Activated naive CD8-positive, alpha-beta T cell treated with anti-CD3 and anti-CD28 coated beads for 36 hours (primary cell): ENCODE measurements at places on chromosomes 6 and 20.

DNA sequence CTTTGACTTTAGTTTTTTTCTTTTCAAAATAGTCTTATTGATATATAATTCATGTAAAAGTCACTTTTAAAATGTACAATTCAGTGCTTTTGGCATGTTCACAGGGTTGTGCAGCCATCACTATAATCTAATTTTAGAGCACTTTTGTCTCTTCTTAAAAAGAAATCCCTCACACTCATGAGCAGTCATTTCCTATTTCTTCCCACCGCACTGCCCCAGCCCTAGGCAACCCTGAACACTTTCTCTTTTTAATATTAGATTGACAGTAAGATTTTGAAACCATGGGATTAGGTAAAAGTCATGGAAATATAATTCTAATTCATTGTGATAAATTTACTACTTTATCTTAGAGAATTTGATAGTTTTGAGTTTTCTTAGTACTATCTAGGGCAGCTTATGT lies 309.4 kb downstream of the UTRN start:
- DNase-seq = no peak

DNA sequence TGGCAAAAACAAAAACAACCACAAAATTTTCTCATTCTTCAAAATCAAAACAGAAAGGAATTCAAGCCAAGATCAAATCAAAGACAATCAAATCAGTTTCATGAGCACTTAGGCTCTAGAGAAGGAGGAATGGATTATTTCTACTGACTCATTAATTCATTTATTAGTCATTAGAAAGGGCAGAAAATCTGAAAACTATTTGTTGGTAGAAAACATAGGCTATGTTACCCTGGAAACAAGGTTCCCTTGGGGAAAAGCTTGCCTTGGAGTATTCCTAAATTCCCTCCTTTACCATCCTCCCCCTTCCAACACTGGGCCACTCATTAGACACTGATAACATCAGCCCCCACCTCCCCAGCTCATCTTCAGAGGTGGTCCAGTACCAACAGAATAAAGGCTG lies 17.5 kb downstream of the KIF16B start:
- DNase-seq = no peak

GRCh38 chr20:36173451-36173933 lies 19.0 kb downstream of the EPB41L1 start:
- peak; percentile 7 for DNase-seq

DNA sequence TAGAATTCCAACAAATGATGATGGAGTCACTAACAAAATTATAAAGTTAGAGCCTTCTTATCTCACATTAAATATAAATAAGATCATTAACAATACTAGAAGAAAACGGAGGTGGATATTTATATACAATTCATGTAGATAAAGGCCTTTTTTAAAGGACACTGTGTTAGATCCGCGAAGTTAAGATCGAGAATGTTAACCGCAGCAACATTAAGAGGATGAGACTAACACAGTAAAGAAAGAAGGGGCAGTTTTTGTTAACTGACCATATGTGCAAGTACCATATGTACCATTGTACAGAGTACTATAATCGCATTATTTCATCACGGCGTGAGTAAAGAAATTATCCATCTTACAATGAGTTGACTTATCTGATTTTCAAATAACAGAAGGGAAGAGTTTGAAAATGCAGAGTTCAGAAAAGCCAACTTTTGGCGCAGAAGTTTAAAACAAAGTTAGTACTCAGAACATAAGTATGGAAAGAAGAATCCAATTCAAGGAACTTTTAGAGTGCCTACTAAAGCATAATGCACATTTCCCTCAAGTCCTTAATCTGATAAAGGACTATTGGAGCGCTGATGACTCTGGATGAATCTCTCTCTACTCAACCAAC lies 1.4 kb downstream of the FBXL4 start:
- no peak for DNase-seq

GRCh38 chr20:10741060-10741459 lies 67.3 kb upstream of the JAG1 start:
- no peak for DNase-seq

DNA sequence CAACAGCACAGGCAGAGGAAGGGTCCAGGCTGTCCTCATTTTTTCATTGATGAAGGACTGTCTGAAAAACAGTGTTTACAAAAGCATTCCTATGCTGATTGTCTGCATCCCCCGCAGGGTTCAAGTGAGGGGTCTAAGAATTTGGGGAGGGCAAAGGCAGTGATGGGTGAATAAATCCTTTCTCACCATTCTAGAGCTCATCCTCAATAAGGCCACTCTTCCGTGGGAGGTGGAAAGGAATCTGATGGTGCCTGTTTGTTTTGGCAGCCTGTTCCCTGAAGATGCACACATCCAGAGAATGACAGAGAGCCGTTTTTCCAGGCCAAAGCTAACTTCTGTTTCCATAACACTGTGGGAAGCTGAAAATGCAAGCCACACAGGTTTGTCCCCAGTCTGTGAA lies 164.5 kb downstream of the MOXD1 start:
- DNase-seq = no peak

DNA sequence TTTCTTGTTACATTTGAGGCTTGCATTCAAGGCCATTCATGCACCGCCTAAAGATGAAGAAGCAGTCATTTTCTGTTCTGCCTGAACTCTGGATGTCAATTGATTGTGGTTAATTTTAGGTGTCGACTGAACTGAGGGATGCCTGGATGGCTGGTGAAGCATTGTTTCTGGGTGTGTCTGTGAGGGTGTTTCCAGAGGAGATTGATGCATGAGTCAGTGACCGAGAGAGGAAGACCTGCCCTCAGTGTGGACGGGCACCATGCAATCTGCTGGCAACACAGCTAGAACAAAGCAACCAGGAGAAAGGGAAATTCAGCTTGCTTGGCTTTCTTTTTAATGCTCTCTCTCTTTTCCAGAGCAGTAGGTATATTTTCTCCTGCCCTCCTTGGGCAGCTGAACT lies 164.1 kb upstream of the ECI2 start:
- no peak for DNase-seq

DNA sequence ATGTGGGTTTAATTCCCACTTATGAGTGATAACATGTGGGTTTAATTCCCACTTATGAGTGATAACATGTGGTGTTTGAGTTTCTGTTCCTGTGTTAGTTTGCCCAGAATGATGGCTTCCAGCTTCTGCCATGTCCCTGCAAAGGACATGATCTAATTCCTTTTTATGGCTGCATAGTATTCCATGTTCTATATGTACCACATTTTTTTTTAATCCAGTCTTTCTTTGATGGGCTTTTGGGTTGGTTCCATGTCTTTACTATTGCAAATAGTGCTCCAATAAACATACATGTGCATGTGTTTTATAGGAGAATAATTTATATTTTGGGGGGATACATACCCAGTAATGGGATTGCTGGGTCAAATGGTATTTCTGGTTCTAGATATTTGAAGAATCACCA lies 317.8 kb downstream of the MMUT start:
- DNase-seq = no peak

GRCh38 chr6:40640599-40641227 lies 53.5 kb upstream of the LRFN2 start:
- no peak for DNase-seq

DNA sequence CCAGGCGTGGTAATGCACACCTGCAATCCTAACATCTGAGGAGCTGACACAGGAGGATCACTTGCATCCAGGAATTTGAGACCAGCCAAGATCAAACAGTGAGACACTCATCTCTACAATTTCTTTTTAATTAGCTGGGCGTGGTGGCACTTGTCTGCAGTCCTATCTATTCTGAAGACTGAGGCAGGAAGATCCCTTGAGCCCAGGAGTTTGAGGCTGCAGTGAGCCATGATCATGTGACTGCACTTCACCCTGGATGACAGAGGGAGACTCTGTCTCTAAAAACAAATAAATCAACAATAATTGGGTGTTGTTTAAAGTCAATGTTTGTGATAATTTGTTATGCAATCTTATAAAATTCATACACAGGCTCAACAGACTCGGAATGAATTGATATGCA lies 18.0 kb upstream of the HLA-A start:
- no peak for DNase-seq

- no peak for DNase-seq
Measured at GRCh38 chr6:6682225-6682624, 93.7 kb downstream of the LY86 start.

DNA sequence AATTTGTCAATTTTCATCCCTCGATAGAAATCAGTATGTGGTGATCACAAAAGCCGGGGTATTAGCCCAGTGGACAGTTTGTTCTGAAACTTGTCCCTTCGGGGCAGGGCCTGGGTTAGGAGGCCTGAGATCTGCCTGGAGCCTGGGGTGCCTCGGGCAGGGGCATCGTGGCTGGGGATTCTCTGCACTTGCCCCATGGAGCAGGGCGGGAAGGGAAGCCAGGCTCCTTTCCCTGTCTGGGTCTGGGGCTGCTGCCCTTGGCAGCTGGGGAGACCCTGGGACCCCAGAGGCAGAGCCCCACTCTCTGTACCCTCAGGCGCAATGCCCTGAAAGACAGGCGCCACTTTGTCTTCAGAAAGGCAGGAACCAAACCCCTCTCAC lies 27.4 kb downstream of the NTSR1 start:
- no peak for DNase-seq

DNA sequence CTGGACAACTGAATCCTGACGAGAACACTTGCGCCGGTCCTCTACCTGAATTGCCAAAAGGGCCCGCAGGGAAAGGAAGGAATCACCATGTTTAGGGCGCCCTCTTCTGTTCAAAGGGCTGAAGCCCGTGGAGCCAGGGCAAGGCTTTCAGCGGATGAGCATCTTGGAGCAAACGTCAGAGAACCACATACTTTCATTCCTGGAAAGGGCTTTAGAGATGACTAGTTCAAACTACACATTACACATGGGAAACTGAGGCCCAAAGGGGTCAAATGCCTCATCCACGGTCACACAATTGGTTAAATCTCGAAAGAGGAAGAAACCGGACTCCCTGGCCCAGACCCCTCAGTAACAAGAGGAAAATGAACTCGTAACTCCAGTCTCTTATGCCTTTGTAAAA lies 11.5 kb upstream of the ZNF133 start:
- DNase-seq = peak; percentile 71

GRCh38 chr6:126026001-126026400 lies 39.7 kb downstream of the TRMT11 start:
- no peak for DNase-seq

GRCh38 chr6:137241481-137242038 lies 22.4 kb upstream of the IFNGR1 start:
- no peak for DNase-seq

- no peak for DNase-seq
Measured at GRCh38 chr6:118551063-118552053, 3.3 kb downstream of the PLN start.

- no peak for DNase-seq
Measured at GRCh38 chr6:35629876-35630378, 58.8 kb downstream of the FKBP5 start.

GRCh38 chr6:44176762-44177509 lies 18.3 kb downstream of the CAPN11 start:
- peak; percentile 60 for DNase-seq

GRCh38 chr6:84976526-84977362 lies 212.3 kb upstream of the TBX18 start:
- DNase-seq = no peak

- no peak for DNase-seq
Measured at GRCh38 chr20:8647961-8648441, 420.9 kb upstream of the PLCB4 start.

DNA sequence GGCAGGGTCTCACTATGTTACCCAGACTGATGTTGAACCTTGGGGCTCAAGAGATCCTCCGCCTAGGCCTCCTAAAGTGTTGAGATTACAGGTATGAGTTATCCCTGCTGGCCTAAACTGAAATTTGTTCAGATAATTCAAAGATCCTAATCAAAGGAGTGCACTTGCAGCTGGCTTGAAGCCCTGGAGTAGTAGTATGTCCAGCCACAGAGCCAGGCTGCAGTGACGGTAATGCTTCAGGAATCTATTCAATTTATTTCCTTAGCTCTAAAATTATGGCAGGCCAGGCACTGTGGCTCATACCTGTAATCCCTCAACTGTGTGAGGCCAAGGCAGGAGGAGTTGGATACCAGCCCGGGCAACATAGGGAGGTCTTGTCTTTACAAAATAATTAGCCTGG lies 1.4 kb upstream of the DDX43 start:
- no peak for DNase-seq

- no peak for DNase-seq
Measured at GRCh38 chr20:32449057-32449889, 91.1 kb downstream of the ASXL1 start.

GRCh38 chr6:124573953-124574352 lies 388.3 kb upstream of the RNF217 start:
- DNase-seq = no peak

- no peak for DNase-seq
Measured at GRCh38 chr6:136604928-136605510, 54.8 kb upstream of the MAP7 start.

GRCh38 chr6:130776287-130776925 lies 50.8 kb upstream of the SMLR1 start:
- DNase-seq = no peak

GRCh38 chr6:1864496-1864895 lies 254.8 kb downstream of the FOXC1 start:
- no peak for DNase-seq

- no peak for DNase-seq
Measured at GRCh38 chr20:32839227-32839981, 19.3 kb upstream of the EFCAB8 start.

GRCh38 chr6:170073846-170074245 lies 217.0 kb downstream of the DLL1 start:
- no peak for DNase-seq

DNA sequence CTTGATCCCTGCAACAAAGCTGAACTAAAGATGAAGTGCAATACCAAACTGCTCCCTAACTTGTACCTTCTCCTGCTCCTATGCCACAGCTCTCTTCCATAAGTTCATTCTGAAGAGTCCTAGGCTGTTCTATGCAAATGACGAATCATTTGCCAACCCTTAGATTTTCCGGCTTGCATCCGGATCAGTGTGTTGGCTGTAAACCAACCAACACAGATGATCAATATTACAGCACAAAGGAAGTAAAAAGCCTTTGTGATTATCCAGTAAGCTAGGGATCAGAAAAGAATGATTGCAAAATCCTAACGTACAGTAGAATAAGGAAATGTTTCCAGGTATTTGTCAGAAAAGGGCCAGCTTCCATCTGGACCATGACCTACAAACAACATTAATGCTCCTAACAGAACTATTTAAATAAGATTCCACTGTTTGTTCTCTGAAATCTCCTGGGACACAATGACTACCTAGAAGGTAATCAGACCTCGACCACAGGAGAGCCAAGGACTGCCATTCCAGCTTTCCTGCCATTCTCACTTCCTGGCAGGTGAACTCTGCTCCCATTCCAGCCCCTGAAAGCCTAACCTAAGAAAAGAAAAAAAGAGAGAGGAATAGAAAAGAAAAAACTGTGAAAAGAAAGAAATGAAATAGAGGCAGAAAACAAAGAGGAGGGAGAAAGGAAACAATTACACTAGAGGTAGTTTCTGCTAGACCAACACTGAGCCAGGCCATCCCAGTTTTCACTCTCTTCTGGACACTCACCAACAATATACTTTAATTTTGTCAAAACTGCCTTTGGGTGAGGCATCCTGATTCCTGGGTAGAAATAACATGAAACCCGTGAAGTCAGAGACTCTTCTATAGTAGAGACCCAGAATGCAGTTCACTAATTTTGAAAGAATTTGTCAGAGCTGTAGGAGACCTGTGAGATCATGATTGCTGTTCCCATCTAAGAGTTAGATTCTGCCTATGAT lies 19.7 kb downstream of the GMDS start:
- DNase-seq = no peak
